ENCODE measurements at places on chromosomes 16 and 17. TPM values are rescaled to one million over a fixed set of nuclear protein-coding genes. Genes with fewer than 3 reads are reported as not detected.

NPIPA2 gene
- 1.9 TPM for total RNA-seq

GRAP gene
- total RNA-seq, result 0.21 TPM

JPH3 gene
- 2.5 TPM for total RNA-seq

DPEP3 gene
- total RNA-seq, result not detected

KRT28 gene
- not detected for total RNA-seq

PIPOX gene
- total RNA-seq, result 0.15 TPM

PNMT gene
- total RNA-seq, result not detected

KRT27 gene
- total RNA-seq, result not detected

FASN gene
- total RNA-seq, result 142 TPM

MYL11 gene
- not detected for total RNA-seq

MRPS23 gene
- total RNA-seq, result 158 TPM

PLA2G15 gene
- 16.1 TPM for total RNA-seq

LGALS9B gene
- not detected for total RNA-seq

TIMM22 gene
- total RNA-seq, result 25.2 TPM

NPIPA3 gene
- 1.5 TPM for total RNA-seq

DUSP3 gene
- 63.7 TPM for total RNA-seq

GDPD1 gene
- total RNA-seq, result 0.90 TPM

KRT39 gene
- not detected for total RNA-seq

ZFP3 gene
- total RNA-seq, result 1.1 TPM

ITPRIPL2 gene
- 11.6 TPM for total RNA-seq

ARHGAP27 gene
- 15.5 TPM for total RNA-seq

REXO5 gene
- 3.8 TPM for total RNA-seq

IL17C gene
- not detected for total RNA-seq

RHOT2 gene
- 96.9 TPM for total RNA-seq

ORC6 gene
- total RNA-seq, result 45.9 TPM

GJC1 gene
- 33.1 TPM for total RNA-seq

TBX2 gene
- total RNA-seq, result 6.6 TPM

ADAD2 gene
- not detected for total RNA-seq

VMO1 gene
- total RNA-seq, result 0.96 TPM

BTBD17 gene
- total RNA-seq, result not detected

FOXN1 gene
- total RNA-seq, result 0.06 TPM

ZDHHC1 gene
- 7.6 TPM for total RNA-seq

PYY gene
- total RNA-seq, result not detected

TNS4 gene
- total RNA-seq, result 178 TPM

NHERF1 gene
- total RNA-seq, result 43.4 TPM

INCA1 gene
- 1.3 TPM for total RNA-seq

BRIP1 gene
- 3.1 TPM for total RNA-seq

CALB2 gene
- total RNA-seq, result 5.9 TPM

OR2C1 gene
- not detected for total RNA-seq

SLC4A1 gene
- not detected for total RNA-seq

MEOX1 gene
- not detected for total RNA-seq

ATP6V0D1 gene
- total RNA-seq, result 116 TPM

MPO gene
- not detected for total RNA-seq

CIBAR2 gene
- total RNA-seq, result not detected

AATK gene
- 0.28 TPM for total RNA-seq

FAM222B gene
- total RNA-seq, result 26.6 TPM

PSMD3 gene
- 175 TPM for total RNA-seq

DHX58 gene
- 0.30 TPM for total RNA-seq

HOXB6 gene
- total RNA-seq, result 6.2 TPM

CUEDC1 gene
- total RNA-seq, result 60.8 TPM

B4GALNT2 gene
- total RNA-seq, result 0.49 TPM

Measured in A549 treated with CORT108297 at 1 μM for 4 hours (cell line).